ENCODE measurements at places on chromosomes 1 and 21.

DNA sequence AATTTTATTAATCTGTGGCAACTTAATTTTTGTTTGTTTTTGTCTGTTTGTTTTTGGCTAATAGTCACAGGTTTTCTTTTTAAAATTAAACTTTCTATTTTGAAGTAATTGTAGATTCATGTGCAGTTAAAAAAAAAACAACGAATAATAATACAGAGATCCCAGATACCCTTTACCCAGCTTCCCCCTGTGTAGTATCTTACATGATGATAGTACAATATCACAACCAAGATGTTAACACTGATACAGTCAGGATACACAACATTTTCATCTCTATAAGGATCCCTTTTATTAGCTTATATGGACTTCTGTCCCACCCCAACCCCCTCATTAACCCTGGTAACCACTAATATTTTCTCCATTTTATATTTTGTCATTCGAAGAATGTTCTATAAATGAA is 5.9 kb downstream of the VPS45 start:
- DNase-seq = no peak

DNA sequence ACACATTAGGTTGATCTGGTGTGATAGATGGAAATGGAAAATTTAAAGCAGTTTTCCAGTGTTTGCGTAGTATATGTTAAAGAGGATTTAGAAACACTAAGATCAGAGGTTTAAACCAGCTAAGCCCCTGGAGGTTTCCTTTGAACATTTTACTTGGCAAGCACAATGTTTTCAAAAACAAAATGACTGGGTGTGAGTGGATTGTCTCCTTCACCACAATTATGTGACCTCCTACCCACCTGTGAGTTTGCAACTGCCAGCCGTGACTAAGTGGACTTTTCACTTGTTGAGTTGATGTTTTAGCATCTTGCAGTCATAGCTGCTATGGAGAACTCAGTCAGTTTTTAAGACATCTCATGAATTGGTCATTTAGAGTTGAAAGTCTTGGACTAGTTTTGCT is 4.7 kb downstream of the CCDC190 start:
- peak; percentile 73 for DNase-seq

DNA sequence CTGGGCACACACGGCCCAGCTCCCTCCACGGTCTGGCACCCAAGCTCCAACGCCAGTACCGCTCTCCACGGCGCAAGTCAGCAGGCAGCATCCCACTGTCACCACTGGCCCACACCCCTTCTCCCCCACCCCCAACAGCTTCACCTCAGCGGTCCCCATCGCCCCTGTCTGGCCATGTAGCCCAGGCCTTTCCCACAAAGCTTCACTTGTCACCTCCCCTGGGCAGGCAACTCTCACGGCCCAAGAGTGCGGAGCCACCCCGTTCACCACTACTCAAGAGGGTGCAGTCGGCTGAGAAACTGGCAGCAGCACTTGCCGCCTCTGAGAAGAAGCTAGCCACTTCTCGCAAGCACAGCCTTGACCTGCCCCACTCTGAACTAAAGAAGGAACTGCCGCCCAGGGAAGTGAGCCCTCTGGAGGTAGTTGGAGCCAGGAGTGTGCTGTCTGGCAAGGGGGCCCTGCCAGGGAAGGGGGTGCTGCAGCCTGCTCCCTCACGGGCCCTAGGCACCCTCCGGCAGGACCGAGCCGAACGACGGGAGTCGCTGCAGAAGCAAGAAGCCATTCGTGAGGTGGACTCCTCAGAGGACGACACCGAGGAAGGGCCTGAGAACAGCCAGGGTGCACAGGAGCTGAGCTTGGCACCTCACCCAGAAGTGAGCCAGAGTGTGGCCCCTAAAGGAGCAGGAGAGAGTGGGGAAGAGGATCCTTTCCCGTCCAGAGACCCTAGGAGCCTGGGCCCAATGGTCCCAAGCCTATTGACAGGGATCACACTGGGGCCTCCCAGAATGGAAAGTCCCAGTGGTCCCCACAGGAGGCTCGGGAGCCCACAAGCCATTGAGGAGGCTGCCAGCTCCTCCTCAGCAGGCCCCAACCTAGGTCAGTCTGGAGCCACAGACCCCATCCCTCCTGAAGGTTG is 97.6 kb downstream of the PIK3R3 start:
- no peak for DNase-seq

GRCh38 chr1:24015221-24016210 is 35.4 kb upstream of the SRSF10 start:
- peak; percentile 56 for DNase-seq

- DNase-seq = no peak
These were observed 29.3 kb downstream of the IFNGR2 start for GRCh38 chr21:33432496-33432895.

GRCh38 chr1:46401964-46402626 is 8.0 kb downstream of the FAAH start:
- peak; percentile 94 for DNase-seq

- no peak for DNase-seq
These were observed 49.9 kb upstream of the HAO2 start for GRCh38 chr1:119318466-119319309.

DNA sequence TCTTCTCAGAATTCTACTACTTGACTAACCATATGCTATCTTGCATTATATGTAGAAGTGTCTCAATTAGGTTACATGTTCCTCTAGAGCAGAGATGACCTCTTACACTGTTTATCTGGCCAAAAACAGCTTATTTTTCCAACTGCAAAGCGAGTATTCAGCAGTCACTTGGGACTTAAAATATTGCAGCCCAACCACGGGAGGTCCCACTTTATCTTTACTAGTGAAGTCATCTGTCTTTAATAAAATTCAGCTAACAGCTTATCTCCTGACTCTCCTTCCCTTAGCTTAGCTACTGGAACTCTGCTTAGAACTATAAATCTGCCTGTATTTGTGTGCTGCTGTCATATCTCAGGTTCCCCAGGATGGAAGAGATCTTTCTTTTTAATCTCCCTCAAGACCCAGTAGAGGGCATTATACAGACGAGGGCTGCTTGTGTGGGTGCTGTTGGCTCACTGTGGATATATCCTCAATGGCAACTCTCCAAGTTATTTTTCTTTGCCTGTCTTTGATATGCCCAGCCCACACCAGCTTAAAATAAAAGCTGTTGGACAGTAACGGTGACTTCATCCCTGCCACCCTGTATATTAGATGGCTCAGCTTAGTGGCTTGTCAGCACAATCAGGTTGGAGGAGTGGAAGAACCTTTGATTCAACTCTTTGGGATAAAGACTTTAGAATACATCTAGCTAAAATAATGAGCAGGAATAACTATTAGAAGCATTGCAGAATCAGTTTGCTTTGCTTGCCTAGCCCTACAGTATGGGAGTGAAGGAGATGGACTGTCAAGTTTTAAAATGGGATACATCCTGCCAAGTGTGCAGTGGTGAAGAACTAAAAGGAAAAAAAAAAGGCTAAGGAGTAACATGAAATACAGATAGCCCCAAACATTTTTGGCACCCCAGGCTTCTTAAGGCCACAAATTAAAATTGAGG is 9.6 kb downstream of the ENSA start:
- peak; percentile 38 for DNase-seq

- DNase-seq = no peak
These were observed 59.7 kb downstream of the MATN1 start for GRCh38 chr1:30663596-30664091.

- DNase-seq = no peak
These were observed 70.0 kb upstream of the FMN2 start for GRCh38 chr1:240021709-240022108.

DNA sequence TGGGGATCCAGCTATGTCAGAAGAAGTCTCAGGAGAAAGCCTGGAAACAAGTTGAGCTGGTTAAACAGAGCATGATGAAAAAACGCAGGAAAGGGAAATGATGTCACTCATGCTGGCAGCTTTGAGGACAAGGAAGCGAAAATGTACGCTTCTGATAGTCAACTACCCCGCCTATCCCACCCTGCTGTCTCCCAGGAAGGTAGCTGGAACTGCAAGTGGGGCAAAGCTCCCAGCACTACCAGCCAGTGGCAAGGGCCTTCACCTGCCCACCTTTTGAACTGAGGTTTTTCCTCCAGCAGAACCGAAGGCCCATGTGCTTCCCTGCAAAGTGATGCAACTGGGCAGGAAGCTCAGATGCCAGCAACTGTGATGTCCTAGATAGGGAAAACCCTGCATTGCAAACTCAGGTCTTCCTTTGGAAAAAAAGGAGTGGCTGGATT is 6.3 kb upstream of the IL20 start:
- DNase-seq = no peak

GRCh38 chr21:45580576-45581321 is 38.5 kb upstream of the SLC19A1 start:
- no peak for DNase-seq

- peak; percentile 42 for DNase-seq
These were observed 23.2 kb downstream of the CD1D start for GRCh38 chr1:158203693-158204457.

GRCh38 chr1:54835970-54836369 is 34.8 kb upstream of the TTC22 start:
- DNase-seq = no peak

- no peak for DNase-seq
These were observed 73.9 kb upstream of the RGL1 start for GRCh38 chr1:183730886-183731573.

DNA sequence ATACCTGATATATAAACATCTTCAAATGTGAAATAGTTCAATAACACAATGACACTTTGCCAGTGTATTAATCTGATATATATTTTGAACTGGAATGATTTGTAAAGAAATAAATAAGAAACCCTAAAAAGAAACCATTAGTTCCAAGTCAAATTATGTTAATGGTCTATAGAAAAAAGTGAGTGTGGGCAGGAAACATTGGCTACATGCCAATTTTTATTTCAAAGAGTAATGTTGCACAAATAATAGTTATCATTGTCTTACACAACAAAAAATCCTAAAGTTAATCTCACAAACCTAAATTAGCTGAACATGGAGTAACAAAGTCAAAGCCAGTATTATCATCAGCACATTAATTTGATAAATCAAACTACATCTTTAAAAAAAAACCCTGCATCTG is 37.9 kb upstream of the BATF3 start:
- DNase-seq = no peak

DNA sequence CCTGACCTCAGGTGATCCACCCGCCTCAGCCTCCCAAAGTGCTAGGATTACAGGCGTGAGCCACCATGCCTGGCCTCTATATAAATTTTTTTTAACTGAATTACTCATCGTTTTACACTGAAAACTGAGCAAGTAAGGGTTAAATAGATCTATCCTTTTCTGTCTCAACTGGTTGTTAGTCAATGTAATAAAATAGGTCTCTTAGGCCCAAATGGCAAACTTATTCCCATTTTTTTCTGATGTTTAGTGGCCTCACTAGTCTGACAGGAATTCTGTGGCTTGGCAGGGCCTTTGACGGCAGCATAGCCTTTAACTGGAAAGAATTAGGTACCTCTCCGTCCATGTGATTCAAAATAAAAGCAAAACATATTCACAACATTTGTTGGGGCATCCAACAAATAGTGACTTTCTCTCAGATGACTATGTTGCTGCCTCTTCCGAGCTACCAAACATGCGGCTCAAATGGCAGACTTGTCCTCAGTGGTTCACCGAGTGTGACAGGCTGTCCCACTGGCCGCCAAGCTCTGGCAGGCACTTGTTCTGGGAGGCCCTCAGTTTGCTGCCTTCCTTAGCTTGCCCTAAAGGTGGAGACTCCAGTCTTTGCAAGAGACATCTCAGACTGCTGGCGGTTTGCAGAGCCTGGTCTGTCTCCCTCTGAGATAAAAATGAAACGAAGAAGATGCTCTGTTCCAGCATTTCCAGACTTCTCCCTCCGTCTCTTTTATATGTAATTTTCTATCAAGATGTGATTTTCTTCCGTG is 17.4 kb downstream of the ATP1A4 start:
- DNase-seq = peak; percentile 56

All from AG20443 (cell line).